ENCODE measurements at places on chromosomes 5 and 9.

DNA sequence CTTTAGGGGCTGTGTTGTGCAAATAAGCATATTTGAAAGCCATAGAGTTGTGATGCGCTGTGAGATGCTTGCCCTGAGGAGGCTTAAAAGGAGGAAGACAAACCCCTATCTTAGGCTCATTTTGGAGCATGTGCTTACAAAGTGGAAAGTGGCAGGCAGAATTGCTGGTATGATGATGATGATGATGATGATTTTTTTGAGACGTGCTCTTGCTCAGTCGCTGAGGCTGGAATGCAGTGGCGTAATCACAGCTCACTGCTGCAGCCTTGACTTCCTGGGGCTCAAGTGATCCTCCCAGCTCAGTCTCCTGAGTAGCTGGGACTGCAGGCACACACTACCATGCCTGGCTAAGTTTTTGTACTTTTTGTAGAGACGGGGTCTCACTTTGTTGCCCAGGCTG, 1.7 kb downstream of the CNOT8 start:
- DNase-seq, result no peak

DNA sequence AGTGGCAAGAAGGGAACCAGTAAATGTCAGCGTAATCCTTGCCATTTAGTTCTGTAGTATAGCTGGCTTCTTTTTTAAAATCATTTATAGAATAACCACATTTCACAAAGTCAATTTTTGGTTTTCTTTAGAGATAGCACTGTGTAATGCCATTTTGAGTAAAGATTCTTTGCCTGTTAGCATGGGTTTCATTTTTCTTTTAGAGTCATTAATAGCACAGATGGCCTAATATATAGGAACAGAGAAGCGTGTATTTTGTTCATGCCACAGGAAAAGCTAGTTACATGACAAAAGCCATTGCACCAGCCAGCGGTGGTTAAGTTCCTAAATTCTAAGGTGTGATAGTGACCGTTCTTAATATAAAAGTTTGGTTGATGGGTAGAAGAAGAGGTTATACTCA, 1363.9 kb downstream of the MAT2B start:
- DNase-seq, result no peak

DNA sequence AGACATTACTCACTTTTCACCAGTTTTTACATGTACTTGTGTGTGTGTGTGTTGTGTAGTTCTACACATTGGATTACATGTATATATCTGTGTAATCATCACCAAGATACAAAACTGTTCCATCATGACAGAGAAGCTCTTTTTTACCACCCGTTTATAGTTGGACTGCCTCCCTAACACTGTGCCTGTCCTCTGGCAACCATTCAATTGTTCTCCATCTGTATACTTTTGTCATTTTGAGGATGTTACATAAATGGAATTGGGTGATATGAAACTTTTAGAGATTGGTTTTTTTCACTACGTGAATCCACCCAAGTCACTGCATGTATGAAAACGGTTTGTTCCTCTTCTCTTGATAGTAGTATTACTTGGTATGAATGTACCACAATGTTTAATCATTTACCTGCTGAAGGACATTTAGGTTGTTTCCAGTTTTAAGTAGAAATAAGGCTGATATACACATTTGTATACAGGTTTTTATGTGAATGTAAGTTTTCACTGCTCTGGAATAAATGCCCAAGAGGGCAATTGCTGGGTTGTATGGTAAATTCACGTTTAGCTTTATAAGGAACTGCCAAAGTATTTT, 126.2 kb downstream of the MAPKAP1 start:
- DNase-seq, result no peak

GRCh38 chr9:95729669-95730368, 145.7 kb upstream of the ERCC6L2 start:
- no peak for DNase-seq

GRCh38 chr5:98108497-98108896, 665.0 kb upstream of the RGMB start:
- DNase-seq, result no peak

DNA sequence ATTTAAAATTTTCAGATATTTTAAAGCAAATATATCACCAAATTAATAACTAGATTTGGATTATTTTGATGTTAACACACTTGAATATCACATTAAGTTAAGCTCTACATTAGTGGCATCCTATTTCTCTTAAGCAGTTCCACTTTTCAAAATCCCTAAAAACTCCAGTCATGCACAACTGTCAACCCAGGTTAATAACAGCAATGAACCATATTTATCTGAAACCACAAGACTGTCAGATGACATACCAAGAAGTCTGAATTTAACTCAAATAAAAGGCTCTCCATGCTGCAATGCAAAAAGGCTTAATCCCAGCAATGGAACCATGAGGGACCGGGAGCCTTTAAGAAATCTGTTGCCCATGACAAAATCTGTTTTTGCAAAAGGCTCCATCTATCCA, 27.5 kb downstream of the FNIP1 start:
- DNase-seq, result no peak

DNA sequence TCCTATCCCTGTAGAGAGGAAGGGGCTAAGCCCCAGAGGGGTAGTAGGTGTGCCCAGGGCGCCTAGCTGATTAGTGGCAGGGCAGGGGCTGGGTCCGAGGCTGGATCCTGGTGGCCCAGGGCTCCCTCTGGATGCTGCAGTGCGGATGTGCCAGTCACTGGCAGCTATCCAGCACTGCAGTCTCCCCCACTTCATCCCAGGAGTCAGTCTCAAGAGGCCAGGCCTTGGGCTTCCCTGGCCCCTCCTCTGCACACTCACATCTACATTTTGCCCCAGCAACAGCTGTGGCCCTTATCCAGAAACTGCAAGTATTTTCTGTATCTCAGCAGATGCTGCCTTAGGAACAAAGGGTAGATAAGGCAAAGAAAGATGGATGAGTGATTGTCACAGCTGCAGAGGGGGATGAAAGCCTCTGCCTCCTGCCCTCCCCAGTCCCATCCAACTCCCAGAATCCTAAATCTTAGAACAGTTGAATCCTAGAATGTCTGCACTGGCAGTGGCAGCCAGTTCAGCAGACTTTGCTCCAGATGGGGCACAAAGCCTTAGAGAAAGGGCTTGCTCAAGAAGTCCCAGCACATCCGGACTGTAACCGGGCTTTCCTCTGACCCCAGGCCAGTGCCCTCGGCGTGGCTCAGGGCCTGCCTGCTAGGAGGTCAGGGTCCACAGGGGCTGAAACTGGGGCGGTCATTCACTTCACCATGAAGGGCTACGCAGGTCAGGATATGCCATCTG, 1.6 kb downstream of the ANXA6 start:
- peak; percentile 62 for DNase-seq

DNA sequence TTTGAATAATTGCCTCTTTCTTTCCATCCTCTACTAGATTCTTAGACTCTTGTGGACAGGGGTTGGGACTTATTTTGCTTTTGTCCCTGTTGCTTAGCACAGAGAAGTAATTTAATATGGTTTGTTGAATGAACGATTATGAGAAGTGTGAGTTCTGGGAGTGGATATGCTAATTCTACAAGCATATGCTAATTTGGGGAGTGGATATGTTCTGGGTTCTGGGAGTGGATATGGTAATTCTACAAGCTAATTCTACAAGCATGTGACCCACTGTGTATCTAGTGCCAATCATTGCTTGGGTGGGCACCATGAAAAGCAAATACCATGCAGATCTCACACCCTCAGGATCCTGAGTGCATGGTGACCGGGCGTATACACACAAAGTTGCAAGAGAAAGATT, 181.8 kb upstream of the IL12B start:
- DNase-seq, result no peak

DNA sequence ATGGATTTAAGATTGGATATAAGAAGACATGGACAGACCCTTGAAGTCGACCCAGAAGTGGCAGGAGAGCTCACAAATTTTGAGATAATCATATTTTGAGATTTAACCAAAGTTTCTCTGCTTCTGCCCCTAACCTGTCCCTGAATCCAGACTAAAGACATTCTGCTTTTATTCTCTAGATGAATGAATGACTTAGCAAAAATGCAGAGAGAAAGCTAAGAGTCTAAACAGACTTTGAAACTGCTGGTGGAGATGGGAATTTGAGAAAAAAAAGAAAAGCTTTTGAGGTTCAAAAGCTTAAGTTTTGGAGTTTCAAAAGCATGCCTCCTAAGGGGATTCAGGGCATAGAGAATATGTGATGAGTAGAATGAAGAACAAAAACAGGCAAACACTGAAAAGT, 85.2 kb upstream of the KLF9 start:
- no peak for DNase-seq

DNA sequence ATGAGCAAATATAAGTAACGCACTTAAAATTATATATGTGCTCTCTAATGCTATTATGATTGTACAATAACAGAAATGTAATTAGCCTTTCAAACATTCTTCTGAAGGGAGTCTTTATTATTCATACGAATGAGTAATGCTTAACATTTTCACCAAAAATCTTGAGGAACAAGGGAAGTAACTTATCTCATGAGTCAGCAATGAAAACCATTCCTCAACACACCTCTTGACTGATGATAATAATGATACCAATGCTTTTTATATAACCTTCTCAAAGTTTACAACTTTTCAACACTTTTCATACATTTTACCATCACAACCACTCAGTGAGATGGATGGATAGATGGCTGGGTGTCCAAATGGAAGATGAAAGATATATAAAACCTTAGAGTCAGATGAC, 369.3 kb downstream of the BNC2 start:
- no peak for DNase-seq

DNA sequence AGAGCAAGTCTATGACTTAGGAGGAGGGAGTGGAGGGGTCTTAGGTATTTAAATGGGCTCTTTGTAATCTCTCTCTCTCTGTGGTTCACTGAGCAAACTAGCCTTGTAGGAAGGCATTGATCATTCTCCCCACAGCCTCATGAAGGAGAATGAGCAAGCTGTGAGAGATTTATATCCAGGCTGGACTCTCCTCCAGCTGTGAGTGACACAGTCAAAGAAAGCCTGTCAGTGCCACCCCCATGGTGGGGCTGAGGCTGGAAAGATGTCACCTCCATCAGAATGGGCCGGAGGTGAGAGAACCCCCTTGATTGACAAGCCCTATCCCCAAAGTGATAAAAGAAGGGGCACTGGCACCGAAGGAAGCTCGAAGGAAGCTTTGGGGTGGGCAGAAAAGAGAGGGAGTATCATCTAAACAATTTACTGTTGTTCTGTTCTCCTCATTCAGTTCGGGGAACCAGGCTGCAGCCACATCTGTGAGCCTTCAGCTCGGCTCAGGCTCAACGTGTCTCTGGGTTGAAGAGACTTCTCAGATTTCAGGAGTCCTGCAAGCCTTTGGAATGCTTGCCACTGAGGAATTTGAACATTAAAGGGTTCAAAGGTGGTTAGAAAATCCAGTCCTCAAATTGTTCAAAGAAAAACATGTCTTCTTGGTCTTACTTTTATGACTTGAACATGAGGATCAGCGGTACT, 538.2 kb upstream of the ZNF462 start:
- DNase-seq, result no peak

DNA sequence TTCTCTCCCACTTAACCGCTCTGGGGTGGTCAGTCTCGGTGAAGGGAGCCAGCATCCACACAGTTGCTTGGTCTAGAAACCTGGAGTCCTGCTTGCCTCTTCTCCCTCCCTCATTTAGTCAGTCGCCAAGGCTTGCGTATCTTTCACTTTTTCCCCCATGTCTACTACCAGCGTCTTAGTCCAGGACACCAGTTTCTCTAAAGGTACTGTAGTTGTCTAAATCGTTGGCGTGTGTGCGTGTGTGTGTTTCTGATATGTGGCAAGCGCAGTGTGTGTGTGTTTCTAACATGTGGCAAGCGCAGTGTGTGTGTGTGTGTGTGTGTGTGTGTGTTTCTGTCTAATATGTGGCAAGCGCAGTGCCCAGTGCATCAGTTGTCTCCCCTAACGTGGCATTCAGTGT, 641 bp downstream of the ATP6V1G1 start:
- no peak for DNase-seq

DNA sequence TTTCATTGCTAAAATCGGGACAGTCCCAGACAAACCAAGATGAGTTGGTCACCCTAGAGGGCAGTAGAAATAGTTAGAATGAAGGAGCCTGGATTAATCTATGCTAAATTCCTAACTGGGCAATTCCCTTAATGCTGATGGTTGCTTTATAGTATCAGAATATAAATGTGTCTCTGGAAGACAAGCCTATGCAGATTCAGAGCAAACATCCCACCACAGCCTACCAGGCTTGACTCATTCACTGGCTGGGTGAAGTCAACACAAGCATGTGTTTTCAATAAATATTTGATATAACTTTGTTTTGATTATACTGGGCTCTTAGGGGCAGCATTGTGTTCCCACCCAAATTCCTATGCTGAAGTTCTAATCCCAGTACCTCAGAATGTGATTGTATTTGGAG, 79.3 kb downstream of the RMI1 start:
- no peak for DNase-seq

DNA sequence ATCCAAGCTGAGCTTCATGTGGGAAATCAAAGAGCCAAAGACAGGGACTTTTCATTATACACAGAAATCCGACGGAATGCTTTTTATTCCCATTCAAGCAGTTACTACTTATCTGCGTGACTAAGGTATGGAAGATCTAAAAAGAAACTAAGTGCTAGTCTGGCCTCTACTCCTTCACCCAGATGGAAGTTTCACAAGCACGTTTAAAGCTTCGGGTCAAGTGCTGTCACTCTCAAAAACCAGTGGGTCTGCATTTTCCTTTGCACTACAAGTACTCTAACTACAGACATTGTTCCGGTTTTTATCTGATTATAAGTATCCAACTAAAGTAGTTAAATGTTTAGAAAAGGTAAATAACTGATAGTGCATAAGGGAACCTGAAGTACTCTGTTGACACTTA, 13.7 kb upstream of the MTAP start:
- no peak for DNase-seq

DNA sequence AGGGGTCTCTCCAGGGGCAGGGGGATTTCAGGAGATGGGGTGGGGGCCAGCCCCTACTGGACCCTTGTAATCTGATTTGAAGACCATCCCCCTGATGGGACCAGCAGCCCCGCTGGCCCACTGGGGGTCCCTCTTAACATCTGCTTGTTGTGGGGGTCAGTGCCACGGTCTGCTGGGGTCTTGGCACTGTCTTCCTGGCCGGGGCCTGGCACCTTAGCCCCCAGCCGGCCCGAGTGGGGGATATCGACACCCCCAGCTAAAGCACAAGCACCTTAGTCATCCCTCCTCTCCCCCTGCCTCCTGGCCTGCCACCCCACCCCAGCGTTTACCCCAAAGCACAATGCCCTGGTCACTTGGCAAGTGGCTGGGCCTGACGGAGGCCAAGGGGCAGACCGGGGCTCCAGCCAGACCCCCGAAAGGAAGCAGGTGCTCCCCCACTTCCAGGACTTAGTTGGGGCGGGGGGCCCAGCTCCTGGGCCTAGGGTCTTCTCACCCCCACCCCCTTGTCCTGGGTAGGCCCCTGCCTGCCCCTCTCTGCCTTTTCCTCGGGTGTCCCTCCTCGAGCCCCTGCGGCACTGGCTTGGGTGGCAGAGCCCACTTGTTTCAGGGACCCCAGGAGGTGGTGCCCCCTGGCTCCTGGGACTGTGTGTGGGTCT, 1.4 kb upstream of the NFX1 start:
- DNase-seq, result peak; percentile 32

GRCh38 chr9:70581214-70581954, 166.9 kb upstream of the KLF9 start:
- DNase-seq, result no peak

GRCh38 chr9:98074115-98074990, 17.8 kb downstream of the NANS start:
- peak; percentile 54 for DNase-seq

- DNase-seq, result no peak
Measured at GRCh38 chr5:10591966-10592365, 28.1 kb downstream of the ANKRD33B start.

GRCh38 chr5:52767766-52768480, 19.8 kb upstream of the ITGA1 start:
- no peak for DNase-seq

- no peak for DNase-seq
Measured at GRCh38 chr9:100587375-100587774, 9.5 kb downstream of the CAVIN4 start.

Measured in left hindlimb (tissue), 1 donor.